H9 (cell line): ENCODE measurements at places on chromosomes 16 and 17. TPM values are rescaled to one million over a fixed set of nuclear protein-coding genes. Genes with fewer than 3 reads are reported as not detected.

DNA sequence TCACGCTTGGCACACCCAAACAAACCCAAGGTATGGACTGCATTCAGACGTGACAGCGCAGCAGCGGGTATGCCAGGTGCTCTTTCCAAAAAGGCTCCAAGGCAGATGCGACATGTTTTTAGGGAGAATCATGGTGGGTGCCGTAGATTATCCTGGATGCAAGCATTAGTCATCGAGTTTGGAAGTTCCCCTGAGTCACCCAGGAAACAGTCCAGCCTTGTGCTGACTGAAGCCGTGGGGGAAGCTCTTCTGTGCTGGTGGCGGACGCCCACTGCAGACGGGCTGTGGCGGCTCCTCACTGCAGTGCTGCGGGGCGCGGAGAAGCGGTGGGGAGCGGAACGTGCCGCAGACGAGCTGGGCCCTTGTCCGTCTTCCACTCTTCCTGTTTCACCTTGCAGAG, 13.9 kb downstream of the JPT2 start:
- no peak for DNase-seq

- DNase-seq: no peak
Observed at GRCh38 chr16:54977211-54977610, 46.5 kb downstream of the IRX5 start.

- DNase-seq: no peak
Observed at GRCh38 chr16:89722392-89723278, 1.3 kb downstream of the ZNF276 start.

- DNase-seq: peak; percentile 56
Observed at GRCh38 chr17:77106874-77107358, 33.9 kb upstream of the SEC14L1 start.

The GAS2L2 gene
- not detected in 2 replicates for total RNA-seq

The CSH1 gene
- not detected in 2 replicates for total RNA-seq

The PLEKHG4 gene
- total RNA-seq: 13.2 and 13.9 TPM in 2 replicates

The ZNF764 gene
- 11.2 and 11.4 TPM in 2 replicates for total RNA-seq

The TCAP gene
- 2.1 and 2.5 TPM in 2 replicates for total RNA-seq
